ENCODE measurements at places on chromosomes 2 and 18.

- no peak for DNase-seq
These were observed 112.6 kb downstream of the DDX1 start for GRCh38 chr2:15704086-15704787.

DNA sequence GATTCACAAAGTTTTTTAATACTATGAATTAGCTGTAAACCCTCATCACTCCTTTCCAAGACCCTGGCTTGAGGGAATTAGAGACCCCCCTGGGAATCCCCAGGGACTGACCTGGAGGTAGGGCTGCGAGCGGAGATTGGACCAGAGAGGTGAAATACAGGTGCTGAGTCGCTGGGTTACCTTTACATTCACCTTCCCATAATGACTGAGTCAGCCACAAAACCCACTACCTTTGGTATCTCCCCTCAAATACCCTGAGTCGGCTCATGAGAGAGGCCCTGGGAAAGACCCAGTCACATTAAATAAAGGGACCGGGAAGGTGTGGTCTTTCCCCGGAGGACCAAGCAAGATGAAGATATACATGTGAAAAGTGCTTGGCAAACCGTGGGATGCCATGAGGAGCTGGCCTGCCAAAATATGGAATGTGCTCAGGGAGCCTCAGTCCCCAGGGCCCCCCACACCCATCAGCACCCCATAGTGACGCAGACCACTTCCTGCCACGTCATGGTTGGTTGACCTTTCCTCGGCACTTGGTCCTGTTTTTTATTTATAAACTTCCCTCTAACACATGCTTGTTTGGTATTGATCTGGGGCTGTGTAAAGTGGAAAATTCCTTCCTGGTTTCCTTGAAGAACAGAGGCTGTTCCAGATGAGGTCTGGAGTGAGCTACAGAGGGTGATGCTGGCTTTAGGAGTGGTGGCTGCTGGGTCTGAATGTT is 51.4 kb downstream of the IL1RL2 start:
- no peak for DNase-seq

DNA sequence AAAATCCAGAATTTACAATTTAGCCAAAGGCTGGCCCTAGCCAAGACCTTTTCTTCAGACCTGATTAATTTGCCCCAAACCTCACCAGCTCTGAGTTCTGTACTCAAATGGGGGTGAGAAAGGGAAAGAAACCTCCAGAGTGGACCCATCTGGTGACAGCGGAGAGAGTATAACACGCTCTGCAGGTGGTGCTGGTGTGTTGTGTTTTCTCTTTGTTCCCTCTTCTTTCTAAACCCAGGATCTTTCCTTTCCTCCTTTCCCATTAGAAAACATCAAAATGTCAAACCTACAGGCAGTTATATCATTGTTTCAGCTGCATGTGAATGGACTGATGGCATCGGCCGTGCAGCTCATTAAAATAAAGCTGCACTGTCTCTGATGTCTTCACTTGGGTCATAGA is 253.2 kb upstream of the SP5 start:
- no peak for DNase-seq

- DNase-seq: no peak
These were observed 54.1 kb upstream of the SLC38A11 start for GRCh38 chr2:165009466-165009865.

DNA sequence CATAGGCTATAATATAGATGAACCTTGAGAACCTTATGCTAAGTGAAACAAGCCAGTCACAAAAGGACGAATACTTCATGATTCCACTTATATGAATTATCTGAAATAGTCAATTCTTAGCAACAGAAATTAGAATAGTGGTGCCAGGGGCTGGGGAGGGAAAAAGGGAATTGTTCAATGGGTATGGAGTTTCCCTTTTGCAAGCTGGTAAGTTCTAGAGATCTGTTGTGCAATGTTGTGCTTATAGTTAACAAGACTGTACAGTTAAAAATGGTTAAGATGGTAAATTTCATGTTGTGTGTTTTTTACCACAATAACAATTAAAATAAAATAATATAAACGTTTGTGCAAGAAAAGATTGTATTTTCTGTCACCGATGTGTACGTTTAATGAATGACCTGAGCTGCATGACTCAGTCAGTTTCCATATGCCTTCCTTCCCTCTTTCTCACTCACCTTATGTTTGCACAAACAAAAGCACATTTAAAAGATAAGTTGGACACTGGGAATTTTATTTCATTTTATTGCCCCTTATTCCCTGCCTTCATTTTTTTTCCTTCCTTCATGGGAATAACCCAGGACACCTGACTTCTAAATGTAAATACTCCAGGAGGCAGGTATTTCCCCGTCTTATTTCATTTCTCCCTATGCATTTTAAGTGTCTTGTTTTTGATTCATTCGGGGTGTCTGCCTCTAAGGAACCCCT is 143.7 kb upstream of the TTC39C start:
- no peak for DNase-seq

DNA sequence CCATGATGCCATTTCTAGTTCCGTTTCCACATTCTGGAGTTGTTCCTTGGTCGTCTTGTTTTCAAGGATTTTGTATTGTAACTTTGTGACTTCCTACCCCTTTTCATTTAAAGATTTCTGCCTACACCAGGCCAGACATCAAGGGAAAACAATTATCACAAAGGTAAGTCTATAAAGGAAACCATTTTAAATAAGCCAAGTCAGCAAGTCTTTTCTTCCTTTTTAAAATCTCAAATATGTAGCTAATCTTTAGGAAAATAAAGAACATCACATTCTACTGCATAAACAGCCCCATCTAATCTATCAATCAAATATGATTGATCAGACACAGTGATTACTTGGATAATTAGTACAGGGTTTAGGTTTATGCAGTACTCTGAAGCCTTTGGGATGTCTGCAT is 35.8 kb upstream of the INSIG2 start:
- no peak for DNase-seq

Measured in activated CD4-positive, alpha-beta T cell treated with anti-CD3 and anti-CD28 coated beads for 1 hour (primary cell).